ENCODE measurements at places on chromosomes 4 and X. TPM values are rescaled to one million over a fixed set of nuclear protein-coding genes. Genes with fewer than 3 reads are reported as not detected.
A peak's percentile ranks its signal among the peaks of the same experiment; 100 is the strongest.

DNA sequence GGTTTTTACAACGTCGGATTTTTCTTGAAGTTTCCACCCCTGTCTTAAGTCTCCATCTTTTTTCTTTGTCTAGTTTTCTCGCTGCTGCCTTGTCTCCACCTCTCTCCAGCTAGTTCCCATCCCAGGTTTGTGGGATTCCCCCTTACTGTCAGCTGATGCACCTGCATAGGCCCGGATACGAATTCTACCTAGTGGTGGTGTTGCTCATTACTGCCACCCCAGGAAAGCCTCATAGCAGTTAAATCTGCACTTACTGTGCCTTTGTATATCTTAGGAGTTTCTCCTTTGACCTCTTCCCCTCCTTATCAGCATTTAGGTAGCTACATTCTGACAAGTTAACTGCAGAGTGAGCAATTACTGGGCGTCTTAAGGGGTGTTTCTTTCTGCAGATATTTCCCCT, 1693.1 kb upstream of the TENM3 start:
- no peak for DNase-seq

- no peak for DNase-seq
Observed at GRCh38 chr4:186128842-186129241, 24.3 kb downstream of the FAM149A start.

STARD8 gene
- 1.00 TPM for total RNA-seq

- DNase-seq = no peak
Observed at GRCh38 chr4:106104276-106104675, 209.0 kb downstream of the NPNT start.

TACC3 gene
- total RNA-seq = 56.2 TPM

DNA sequence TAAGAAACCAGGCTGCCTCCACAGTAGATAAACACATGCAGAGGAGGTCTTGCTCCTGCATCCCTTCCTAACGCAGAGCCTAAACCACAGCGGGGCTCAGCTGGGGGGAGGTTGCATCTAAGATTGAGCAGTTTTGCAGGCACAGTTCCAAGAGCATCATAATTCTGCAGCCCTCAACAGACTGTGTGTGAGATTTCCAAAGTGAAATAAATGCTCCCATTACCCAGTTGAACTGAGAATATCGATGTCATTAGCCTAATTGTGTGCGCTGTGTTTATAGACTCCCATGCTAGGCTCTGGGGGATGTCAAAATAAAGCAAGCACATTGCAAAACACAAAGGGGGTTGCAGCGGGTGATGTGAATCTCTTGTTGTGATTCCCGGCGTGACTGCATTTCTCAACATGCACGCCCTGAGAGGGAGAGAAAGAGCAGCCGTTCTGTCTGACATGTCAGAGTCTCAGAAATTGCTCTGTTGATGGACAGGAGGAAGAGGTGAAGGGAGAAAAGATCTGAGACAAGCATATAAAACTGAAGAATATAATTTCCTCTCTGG, 150.0 kb upstream of the PSAPL1 start:
- no peak for DNase-seq

DNA sequence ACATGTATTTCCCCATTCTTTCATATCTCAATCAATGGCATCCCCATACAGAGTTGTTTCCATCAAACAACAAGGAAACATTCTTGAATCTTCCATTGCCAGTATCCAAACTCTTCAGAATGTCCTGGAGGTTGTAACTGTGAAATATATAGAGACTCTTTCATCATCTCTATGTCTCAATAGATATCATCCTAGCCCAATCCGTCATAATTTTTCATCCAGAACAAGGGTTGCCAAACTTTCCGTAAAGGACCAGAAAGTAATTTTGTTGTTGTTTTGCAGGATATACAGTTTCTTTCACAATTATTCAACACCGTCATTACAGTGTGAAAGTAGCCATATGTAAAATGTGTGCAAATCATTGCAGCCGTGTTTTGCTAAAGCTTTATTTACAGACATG, 15.2 kb upstream of the CXCL6 start:
- DNase-seq = no peak

- DNase-seq = no peak
Observed at GRCh38 chr4:118974758-118975157, 86.1 kb downstream of the SYNPO2 start.

- DNase-seq = no peak
Observed at GRCh38 chr4:129144755-129145206, 48.8 kb downstream of the C4orf33 start.

PROM1 gene
- total RNA-seq = 105 TPM

DNA sequence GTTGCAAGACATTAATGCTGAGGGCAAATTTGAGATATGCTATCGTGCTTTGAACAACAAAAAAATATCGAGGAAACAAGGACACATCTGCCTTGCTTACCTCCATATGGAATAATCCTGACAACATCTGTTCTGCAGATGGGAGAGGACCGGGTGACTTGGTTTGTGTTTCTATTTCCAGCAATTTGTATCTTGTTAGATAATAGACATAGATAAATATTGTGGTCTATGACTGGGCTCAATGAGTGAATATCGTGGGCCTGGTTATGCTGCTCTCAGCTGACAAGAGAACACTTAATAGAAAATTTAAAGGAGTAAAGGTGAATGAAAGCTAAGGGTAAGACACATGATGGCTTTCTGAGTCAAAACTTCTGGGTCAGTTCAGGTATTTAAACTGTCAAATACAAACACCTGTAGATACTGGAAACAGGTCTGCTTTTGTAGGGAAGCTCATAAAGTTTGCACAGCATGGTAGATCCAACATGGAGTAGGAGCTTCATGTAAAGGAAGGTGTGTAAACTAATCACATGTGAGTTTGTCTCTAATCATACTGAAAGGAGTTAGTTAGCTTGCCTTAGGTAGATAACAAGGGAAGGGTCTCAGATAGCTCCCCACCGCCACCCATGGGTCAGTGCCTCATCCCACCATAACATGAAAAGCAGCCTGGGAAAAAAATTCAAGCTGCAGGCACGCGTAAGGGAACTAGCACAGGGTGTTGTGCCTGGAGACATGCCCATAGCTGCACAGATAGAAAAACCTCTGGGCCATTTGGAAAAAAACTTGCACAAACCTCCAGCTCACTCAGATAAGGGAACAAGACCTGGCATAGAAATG, 904.1 kb upstream of the EPHA5 start:
- DNase-seq = no peak

AWAT2 gene
- total RNA-seq = not detected

S100P gene
- total RNA-seq = 3.5 TPM

PLS3 gene
- total RNA-seq = 98.7 TPM

- DNase-seq = no peak
Observed at GRCh38 chrX:151984328-151984727, 9.9 kb upstream of the GABRE start.

GLA gene
- total RNA-seq = 36.7 TPM

RRH gene
- 0.33 TPM for total RNA-seq

IQCM gene
- not detected for total RNA-seq

GRCh38 chrX:150236327-150236726, 126.8 kb upstream of the MAMLD1 start:
- DNase-seq = no peak

- peak; percentile 71 for DNase-seq
Observed at GRCh38 chr4:183471946-183472708, 27.7 kb downstream of the CDKN2AIP start.

DNA sequence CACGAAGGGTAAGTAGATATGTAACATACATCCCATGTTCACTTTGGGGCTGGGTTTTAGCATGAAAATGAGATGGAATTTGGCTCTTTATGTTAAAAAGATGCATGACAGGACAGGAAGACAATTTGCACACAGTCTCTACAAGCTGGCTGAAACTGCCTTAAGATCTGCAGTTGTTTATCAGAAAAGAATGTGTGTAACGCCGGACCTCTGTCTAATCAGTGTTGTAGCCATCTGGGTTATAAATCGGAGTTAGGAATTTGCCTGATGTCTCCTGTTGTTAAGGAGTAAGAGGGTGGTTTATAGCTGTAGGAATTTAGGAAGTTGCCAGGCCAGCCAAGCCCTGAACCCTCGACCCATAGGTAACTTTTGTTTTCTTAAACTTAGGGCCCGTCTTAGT, 562.9 kb upstream of the FAT1 start:
- DNase-seq = no peak

DNA sequence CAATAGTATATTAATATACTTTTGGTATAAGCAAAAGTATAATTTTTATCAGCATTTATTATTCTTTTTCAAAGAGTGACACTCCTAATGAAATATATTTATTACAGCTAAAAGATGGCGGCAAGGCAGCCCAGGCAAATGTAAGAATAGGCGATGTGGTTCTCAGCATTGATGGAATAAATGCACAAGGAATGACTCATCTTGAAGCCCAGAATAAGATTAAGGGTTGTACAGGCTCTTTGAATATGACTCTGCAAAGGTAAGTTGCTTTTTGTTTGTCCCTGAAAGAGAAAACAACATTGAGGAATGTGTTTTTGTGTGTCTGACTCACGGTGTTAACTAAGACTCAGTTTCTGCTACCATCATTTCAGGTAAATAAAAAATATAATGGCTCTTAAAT, 71.9 kb downstream of the PDLIM5 start:
- DNase-seq = no peak

- no peak for DNase-seq
Observed at GRCh38 chr4:177964693-177965168, 522.5 kb upstream of the AGA start.

CSAG1 gene
- total RNA-seq = not detected
